Right ventricle myocardium superior (tissue), 1 donor: ENCODE measurements at places on chromosomes 1 and 21.
A peak's percentile ranks its signal among the peaks of the same experiment; 100 is the strongest.

DNA sequence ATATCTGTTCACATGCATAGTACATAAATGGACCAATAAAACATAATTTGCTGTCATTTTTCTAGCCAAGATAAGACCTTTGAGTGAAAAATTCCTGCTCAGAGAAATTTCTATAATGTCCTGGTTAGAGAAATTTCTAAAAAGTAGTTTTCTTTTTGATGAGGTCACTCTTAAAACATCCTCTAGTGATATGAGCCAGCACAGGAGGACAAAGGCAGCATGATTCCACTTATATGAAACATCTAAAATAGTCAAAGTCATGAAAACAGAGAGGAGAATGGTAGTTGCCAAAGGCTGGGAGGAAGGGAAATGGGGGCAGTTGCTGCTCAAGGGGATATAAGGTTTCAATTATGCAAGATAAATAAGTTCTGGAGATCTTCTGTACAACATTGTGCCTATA, 239.4 kb downstream of the BACH1 start:
- no peak for DNase-seq

DNA sequence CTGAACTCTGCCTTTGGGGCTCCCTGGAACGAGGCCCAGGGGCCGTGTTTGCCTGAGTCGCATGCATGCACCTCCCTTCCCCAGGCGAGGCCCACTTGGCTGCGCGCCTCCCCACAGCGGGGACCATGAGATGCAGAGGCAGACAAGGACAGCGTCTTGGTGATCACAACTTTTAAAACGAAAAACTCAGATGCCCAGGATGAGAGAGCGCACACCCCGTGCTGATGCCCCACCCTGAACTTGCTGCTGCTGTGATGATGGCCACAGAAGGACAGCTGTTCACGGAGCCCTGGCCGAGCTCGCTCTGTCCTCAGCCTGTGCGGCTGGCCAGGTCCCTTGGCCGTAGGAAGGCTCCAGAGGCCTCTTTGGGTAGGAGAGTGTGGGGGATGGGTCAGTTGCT, 11.4 kb upstream of the PRMT2 start:
- no peak for DNase-seq

- no peak for DNase-seq
These were observed 223.7 kb downstream of the SEC16B start for GRCh38 chr1:177746155-177746554.

GRCh38 chr1:12183095-12183794, 16.5 kb downstream of the TNFRSF1B start:
- DNase-seq, result no peak

DNA sequence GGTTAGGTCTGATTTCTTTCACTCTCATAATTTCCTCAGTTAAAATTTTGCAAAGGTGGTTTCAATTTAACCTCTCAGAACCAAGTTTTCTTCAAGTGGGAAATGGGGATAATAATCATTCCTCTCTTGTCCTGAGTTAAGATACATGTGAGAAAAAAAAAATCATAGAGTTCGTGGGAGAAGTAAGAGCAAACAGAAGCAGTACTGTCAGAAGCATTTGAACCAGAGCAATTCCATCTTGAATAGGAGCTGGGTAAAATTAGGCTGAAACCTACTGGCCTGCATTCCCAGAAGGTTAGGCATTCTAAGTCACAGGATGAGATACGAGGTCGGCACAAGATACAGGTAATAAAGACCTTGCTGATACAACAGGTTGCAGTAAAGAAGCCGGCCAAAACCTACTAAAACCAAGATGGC, 28.6 kb upstream of the TMEM61 start:
- no peak for DNase-seq

GRCh38 chr1:26161415-26162219, 2.7 kb downstream of the FAM110D start:
- DNase-seq, result peak; percentile 82

- DNase-seq, result no peak
These were observed 1089.8 kb upstream of the NCAM2 start for GRCh38 chr21:19908390-19908789.

DNA sequence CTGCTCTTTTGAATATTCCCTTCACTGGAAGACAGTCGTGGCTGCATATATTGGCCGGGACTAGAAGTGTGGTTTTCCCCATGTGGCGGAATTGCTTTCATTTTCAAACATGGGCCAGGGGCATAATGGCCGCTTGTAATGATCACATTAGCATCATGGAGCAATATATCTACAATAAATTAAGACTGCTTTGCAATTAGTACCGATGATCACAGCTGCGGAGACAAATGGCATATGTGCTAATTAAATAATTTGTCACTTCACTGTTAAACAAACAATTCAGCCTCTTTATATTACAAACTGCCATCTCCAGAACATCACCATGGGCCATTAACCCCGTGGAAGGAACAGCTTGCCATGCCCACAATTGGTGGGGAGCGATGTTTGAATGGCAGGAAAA, 68.2 kb upstream of the OLIG2 start:
- DNase-seq, result no peak

DNA sequence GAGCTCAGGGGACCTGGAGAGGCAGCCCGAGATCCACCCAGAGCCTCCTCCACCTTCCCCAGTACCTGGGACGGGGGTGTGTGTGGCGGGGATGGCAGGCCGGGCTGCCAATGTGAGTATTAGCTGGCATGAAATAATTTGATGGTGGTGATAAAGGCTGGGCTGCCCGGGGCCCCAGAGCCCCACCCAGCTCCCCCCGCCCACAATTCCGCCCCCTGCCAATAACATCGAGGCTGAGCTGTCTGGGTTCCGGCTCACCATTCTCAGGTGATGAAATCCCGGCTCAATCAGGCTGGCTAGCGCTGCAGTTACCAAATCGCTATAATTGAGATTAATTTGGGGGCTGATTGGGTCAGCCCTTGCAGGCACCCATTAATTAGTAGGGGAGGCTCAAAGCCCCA, 103.8 kb upstream of the CASZ1 start:
- peak; percentile 12 for DNase-seq

DNA sequence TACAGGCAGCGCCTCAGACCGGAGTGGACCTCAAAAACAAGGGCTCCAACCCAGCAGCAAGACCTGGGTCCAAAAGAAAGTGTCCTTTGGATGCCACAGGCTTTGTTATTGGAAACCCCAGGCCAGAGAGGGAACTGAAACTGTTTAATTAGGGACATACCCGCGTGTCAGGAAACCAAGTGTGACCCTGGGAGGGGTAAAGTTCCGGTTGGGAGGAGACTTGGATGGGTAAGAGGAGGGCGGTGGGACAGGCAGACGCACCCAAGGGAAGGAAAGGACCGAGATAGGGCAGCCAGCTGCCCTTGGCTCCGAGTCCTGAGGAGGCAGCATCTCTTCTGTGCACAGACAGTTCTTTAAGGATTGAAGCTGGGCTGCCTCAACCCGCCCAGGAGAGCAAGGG, 71.4 kb downstream of the CDC7 start:
- no peak for DNase-seq

GRCh38 chr1:14064649-14065442, 364.9 kb downstream of the PRDM2 start:
- DNase-seq, result no peak

DNA sequence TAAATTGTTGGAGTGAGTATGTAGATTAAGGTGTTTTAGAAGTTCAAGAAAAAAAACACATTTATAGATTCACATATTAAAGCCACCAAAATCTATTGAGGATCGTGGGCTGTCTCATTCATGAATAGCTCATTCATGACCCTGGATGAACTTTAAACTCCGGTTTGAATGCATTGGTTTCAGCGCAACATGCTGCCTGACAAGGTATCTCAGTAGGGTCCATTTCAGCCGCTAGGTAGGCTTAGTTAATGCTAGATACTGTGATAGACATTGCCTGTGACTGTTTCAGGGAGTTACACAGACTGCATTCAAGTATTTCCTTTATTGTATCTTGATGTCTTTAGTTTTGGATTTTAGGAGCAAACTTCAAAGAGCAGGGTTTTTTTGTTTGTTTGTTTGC, 140.5 kb upstream of the POGK start:
- DNase-seq, result no peak

GRCh38 chr1:245687636-245688535, 533.1 kb downstream of the KIF26B start:
- no peak for DNase-seq

GRCh38 chr1:200166411-200166810, 138.9 kb downstream of the NR5A2 start:
- no peak for DNase-seq

DNA sequence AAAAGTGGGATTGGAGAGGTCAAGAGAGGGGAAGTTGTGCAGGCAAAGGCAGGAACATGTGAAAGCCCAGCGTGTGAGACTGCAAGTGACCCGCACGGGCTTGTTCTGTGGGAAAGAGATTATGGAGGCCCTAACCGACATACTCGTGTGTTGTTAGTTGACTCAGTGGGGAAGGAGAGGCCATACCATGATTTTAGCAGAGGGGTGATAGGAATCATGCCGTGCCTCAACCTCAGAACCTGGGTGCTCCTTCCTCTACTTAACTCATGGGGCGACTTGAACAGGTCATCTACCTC, 19.3 kb downstream of the PGLYRP3 start:
- no peak for DNase-seq

GRCh38 chr1:111863401-111863800, 107.7 kb downstream of the DDX20 start:
- no peak for DNase-seq

DNA sequence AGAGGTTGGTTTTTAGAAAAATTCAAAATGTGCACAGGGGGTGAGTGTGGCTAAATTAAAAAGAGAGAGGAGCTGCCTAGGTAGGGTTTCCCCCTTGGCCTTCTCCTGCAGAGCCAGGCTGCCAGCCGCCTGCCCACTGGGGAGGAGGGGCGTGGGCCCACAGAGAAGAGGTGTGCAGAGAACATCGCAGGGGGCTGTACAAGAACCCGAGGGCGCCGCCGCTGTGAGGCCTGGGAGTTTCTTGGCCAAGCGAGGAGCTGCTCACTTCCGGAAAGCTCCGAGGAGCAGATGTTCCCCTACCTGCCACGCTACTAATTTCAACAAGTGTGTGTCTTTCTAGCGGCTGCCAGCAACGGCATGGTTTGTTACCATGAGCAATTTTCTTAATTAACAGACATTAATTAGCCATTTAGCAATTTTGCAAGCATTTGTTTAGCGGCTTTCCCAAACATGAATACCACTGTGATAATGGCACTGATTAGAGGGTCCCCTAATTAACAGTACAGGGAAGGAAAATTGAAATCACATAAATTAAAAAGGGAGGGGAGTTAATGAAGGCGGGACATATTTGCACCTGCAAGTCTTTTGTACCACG, 59.7 kb downstream of the MRPL37 start:
- DNase-seq, result no peak

- DNase-seq, result no peak
These were observed 348.6 kb upstream of the ADGRL4 start for GRCh38 chr1:79355090-79355489.

DNA sequence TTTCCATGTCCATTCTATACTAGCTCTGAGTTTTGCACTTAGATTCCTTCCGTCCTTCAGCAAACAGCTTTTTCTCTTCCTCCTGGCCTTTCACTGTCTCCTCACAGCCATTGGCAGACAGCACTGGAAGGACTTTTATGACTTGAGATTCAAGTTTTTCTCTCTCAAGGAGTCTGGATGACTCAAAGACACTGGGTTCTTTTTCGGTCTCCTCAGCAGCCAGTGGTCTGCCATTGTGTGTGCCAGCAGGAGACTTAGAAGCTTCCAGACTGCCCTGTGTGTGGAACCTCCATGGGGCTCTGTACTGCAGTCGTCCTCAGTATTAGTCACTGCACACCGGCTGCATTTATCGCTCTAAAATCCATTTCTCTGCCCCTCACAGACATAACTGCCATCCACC, 30.5 kb downstream of the NTNG1 start:
- no peak for DNase-seq

GRCh38 chr1:227654431-227654830, 80.7 kb downstream of the JMJD4 start:
- no peak for DNase-seq

DNA sequence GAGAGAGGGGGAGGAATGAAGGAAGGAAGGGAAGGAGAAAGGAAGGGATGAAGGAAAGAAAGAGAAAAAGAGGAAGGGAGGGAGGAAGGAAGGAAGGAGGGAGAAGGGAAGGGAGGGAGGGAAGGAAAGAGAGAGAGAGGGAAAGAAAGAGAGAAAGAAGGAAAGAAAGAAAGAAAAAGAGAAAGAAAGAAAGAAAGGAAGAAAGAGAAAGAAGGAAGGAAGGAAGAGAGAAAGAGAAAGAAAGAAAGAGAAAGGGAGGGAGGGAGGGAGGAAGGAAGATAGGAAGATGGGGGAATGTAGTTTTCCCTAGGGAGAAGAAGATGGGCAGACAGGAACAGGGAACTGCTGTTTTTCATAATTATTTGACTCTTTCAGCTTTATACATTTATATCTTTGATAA, 115.1 kb upstream of the CXADR start:
- DNase-seq, result no peak

DNA sequence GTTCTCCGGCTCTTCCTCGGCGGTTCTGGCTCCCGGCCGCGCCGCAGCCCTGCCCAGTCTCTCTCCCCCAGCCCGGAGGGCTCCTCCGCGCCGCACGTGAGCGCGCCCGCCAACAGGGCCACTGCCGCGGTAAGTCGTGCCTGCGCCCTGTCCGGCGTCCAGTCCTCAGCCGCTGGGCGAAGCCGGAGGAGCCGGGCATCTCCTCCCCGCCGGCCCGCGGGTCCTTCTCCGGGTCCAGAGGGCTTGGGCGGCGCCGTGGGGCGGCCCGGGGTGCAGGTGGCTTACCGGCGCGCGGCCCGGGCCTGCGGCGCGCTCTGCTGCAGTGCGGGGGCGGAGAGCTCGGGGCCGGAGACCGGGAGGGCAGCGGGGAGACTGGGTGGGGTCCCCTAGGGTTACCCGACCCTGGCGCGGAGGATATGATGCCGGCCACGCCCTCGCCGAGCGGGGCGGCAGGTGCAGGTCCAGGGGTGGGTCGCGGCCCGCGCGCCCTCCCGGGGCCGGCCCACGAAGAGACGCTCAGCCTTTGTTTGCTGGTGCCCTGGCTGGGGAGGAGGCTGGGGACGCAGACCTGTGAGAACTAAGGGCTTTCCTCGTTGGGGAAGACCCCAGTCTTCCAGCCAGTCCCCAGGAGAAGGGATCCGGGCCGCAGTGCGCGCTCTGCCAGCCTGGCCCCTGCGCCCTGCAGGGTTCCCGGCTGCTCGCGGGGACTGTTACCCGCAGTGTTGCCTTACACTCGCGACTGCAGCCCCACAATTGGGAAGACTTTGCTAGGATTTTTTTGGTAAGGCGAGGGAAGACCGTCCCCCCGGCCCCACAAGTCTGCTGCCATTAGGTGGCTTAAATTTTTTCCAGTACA, at the start of gene DOP1B:
TSS of gene DOP1B (plus strand) at position 10 of the 856 bp plus-strand sequence. CDS start 7,910 bp downstream, outside the sequence.
- no peak for DNase-seq

- no peak for DNase-seq
These were observed 627.8 kb downstream of the MATN1 start for GRCh38 chr1:30095451-30096025.
